B cell (primary cell): ENCODE measurements at places on chromosomes 1 and 21.

- DNase-seq, result no peak
Observed at GRCh38 chr1:38686167-38686926, 173.2 kb downstream of the RRAGC start.

DNA sequence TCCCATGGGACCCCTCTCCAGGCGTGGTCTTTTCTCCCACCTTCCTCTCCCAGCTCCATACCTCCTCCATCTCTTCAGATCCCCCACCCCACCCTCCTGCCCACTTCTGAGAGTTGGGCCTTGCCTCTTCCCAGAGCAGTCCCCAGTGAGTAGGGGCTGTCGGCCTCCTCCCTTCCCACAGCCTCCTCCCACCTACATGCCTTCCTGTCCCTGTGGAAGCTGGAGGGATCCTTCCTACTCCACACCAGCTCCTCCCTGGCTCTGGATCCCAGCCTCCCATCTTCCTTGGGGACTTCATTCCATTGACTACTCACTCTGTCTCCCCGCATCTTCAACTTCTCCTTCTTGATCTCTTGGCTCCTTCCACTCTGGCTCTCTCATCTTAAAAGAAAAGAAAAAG is 24.9 kb downstream of the KCNQ4 start:
- DNase-seq, result no peak

DNA sequence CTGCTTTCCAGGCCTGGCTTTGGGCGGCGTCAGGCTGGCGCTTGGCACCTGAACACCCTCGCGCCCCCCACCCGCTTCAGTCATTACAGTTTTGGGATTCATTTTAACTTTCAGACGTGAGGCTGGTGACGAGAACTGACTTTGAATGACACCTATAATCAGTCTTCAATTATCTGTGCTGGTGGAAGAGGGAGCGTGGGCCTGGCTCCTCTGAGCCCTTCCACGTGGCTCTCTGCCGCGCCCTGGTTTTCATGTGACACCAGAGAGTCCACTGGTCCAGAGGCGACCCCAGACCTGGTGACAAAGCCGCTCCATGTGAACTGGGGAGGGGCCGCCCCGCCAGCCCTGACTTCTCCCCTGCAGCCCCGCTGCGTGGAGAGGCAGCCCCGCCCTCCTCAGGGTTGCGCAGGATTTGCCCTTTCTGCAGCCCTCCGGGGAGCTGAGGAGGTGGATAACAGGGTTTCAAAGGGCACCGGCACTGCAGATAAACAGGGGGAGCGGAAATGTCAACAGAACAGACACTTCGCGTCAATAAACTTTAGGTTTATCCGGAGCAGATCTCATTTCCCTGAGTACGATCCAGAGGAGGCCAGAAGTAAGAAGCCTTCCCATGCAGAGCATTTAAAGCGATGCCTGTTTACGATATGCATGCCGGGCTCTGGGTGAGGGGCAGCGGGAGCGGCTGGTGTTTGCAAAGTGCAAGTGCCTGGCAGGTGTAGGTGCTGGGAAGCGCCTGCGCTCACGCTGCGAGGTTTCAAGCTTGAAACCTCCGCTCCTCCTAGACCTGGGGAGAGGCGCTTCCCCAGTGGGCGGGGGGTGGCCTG is 56.4 kb downstream of the AJAP1 start:
- DNase-seq, result no peak

DNA sequence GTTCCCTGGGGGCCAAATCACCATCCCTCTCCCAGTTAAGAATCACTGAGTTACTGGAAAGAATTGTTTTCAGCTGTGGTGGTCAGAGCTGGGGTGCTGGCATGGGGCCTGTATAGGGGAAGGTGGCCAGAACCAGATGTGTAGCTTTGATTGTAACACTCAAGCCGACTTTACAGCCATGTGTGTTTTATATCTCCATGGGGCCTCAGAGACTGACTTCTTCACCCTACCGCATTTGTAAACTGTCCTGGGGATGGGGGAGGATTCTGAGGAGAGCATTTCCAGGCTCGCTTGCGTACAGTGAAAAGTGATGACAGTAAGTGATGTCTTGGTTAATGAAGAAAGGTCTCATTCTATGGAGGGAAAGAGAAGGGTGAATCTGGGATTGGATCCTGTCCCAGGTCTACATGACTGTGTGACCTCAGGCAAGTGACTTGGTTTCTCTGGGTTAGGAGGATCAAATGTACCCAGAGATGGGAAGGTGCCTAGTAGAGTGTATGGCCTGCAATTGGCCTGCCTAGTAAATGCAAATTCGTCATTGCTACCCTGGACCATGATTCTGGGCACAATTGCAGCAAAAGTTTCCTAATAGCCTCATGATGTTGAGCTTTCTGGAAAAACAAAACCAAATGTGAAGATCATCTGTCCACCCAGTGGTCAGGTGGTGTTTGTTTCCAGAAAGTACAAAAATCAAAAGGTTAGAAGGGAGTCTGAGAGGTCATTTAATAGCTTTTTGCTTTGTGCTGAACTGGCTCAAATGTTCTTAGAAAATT is 49.7 kb upstream of the RCC2 start:
- no peak for DNase-seq

DNA sequence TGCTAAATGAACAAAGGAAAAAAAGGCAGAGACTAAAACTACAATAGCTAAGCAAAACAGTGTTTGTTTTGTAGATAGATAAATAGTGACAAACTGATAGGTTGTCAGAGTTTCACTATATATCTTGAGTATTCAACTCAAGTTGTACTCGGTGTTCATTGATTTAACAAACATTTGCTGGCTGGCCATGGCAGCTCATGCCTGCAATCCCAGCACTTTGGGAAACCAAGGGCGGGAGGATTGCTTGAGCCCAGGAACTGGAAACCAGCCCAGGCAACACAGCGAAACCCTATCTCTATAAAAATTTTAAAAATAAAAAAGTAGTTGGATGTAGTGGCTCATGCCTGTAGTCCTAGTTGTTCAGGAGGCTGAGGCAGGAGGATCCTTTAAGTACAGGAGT is 17.3 kb downstream of the C1orf185 start:
- DNase-seq, result no peak
